ENCODE measurements at places on chromosomes 16 and 17.

- no peak for DNase-seq
Observed at GRCh38 chr16:80546249-80546648, 5.5 kb downstream of the DYNLRB2 start.

DNA sequence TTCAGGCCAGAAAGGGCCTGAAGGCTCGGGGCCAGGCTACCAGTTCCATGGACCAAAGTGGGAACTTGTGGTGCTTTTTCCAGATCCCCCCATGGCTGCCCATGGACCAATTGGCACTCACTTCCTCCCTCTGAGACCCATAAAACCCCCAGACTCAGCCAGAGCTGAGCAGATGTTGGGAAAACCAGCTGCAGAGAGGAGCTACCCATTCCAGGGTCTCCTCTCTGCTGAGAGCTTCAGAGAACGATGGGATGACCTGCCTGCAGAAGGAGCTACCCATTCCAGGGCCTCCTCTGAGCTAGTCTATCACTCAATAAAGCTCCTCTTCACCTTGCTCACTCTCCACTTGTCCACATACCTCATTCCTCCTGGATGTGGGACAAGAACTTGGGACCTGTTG, 52.2 kb upstream of the MED9 start:
- DNase-seq = no peak

DNA sequence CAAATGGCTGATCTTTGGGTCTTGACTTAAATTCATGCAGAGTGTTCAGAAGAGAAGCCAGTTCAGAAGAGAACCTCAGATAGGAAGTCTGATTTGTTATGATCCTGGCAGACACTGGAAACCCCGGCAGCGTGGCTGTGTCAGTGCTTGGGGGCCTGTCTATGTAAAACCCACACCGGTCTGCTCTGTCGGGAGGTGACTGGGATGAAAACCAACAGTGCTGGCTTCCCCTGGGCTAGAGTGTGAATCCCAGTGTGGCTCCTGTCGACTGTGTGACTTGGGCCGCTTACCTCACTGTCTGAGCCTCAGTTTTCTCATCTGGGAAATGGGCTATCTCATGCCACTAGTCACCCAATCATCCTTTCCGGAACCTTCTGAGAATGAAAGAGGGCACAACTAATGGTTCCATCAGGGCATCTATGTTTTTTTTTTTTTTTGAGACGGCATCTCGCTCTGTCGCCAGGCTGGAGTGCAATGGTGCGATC, 92.4 kb downstream of the FOXL1 start:
- no peak for DNase-seq

- DNase-seq = peak; percentile 99
Observed at GRCh38 chr17:57553991-57554825, 190.9 kb downstream of the CCDC182 start.

DNA sequence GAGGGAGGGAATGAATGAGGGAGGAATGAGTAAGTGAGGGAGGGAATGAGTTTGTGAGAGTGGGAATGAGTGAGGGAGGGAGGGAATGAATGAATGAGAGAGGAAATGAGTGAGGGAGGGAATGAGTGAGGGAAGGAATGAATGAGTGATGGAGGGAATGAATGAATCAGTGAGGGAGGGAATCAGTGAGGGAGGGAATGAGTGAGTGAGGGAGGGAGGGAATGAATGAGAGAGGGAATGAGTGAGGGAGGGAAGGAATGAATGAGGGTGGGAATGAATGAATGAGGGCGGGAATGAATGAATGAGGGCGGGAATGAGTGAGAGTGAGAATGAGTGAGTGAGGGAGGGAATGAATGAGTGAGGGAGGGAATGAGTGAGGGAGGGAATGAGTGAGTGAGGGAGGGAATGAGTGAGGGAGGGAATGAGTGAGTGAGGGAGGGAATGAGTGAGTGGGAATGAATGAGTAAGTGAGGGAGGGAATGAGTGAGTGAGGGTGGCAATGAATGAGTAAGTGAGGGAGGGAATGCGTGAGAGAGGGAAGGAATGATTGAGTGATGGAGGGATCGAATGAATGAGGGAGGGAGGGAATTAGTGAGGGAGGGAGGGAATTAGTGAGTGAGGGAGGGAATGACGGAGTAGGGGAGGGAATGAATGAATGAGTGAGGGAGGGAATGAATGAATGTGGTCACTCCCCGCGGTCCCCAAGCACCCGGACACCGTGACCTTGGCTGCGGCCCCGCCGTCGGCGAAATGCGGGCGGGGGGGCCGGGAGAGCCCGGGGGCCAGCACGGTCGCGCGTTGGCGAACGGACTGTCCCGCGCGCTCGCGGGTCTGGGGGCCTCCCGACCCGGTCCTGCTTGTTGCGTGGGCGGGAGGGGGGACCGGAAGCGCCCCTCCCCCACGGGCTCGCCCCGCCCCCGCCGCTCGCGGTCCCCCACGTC, 1.1 kb upstream of the UBE2I start:
- no peak for DNase-seq

DNA sequence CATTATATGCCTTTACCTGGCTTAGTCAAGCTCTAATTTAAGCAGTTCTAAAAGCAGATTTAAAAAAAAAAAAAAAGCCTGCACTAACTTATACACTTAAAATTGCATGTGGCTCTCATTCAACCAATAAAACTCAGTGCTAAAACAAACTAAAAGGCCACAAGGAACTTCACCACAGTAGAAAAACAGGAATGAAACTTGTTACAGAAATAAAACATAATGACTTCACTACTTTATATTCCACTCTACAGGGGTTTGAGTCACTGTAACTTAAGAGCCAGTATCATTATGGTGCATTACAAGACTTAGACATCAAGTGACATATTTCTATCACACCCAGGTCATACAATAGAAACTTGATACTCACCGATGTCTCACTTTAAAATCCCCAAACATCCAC, 11.1 kb downstream of the CA10 start:
- no peak for DNase-seq

DNA sequence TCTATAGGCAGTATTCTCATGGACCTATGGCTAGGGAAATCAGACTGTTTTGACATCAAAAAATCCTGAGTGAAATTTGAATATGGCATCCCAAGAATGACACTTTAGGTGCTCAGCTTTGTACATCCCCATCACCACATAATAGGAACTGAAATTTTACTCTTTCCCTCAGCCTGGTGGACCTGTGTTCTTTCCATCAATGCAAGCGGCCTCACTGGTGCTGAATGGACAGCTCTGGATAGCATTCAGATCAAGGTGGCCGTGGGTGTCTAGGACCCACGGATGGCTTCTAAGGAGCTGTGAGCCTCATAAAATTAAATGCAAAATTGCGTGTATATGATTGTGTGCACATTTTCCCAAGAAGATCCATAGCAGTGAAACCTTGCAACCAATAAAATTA, 152.6 kb downstream of the MAP2K6 start:
- no peak for DNase-seq

DNA sequence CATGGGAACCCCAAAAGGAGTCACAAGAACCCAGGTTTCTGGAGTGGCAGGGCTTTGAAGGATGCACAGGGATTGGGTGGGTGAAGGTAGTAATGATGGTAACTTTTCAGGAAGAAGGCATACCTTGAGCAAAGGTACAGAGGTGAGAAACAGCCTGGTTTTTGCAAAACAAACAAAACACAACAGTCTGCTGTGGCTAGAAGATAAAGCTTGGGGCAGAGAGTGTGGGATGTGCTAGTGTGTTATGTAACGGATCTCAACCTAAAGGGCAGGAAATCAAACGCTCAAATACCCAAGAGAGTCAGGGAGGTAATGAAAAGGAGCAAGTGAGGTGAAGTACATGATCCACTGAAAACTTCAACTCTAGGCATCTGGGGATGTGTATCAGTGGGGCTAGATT, 4.6 kb downstream of the PTGES3L start:
- DNase-seq = no peak

DNA sequence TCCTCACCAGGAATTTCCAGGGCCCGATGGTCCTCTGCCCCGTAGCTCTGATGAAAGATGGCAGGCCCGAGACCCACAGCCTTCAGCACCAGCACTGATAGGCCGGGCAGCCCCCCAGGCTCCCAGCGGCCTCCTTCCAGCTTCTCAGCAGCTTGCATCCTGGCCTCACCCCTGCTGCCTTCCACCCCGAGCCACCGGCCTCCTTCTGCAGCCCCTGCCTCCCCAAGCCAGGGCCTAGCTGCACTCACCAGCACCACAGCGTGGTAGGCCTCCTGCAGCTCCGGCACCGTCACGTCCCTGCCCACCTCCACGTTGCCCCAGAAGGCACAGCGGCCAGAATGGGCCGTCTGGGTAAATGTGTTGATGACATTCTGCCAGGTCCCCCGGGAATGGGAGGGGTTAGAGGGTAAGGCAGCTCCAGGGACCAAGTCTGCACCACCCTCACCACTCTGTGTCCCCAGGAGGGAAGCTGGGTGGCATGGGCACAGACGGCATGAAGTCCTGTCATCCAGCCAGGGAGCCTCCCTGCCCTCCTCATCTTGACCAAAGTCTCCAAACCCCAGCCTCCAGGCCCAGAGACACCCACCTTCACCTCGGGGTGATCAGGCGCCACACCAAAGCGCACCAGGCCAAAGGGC, 6.5 kb downstream of the FDXR start:
- no peak for DNase-seq

GRCh38 chr17:683499-684254, 31.0 kb downstream of the VPS53 start:
- DNase-seq = no peak

GRCh38 chr17:77609553-77610517, 348.7 kb upstream of the TNRC6C start:
- DNase-seq = no peak

All from NCI-H524 treated with DMSO at 0.1 percent for 48 hours (cell line).